ENCODE measurements at places on chromosomes 3 and 15. TPM values are rescaled to one million over a fixed set of nuclear protein-coding genes. Genes with fewer than 3 reads are reported as not detected.

PPP1R14D gene
- not detected for total RNA-seq

ALS2CL gene
- total RNA-seq, result 32.3 TPM

CCDC39 gene
- total RNA-seq, result not detected

MKRN2OS gene
- total RNA-seq, result 3.1 TPM

RYR3 gene
- total RNA-seq, result under 0.01 TPM

ZWILCH gene
- 36.7 TPM for total RNA-seq

CEP152 gene
- 8.6 TPM for total RNA-seq

UQCC5 gene
- 13.0 TPM for total RNA-seq

AADACL2 gene
- total RNA-seq, result not detected

CEP19 gene
- 2.4 TPM for total RNA-seq

ZIC1 gene
- not detected for total RNA-seq

MYO5C gene
- 0.37 TPM for total RNA-seq

EDEM1 gene
- total RNA-seq, result 56.4 TPM

STRIT1 gene
- total RNA-seq, result not detected

SERPINI1 gene
- total RNA-seq, result 3.0 TPM

TTLL13 gene
- not detected for total RNA-seq

EXD1 gene
- total RNA-seq, result not detected

CPN2 gene
- total RNA-seq, result not detected

SEMA3B gene
- 1.1 TPM for total RNA-seq

TMEM158 gene
- total RNA-seq, result 3.4 TPM

MYZAP gene
- total RNA-seq, result 3.5 TPM
